GM04503 (cell line): ENCODE measurements at places on chromosomes 3 and 15.

GRCh38 chr15:85615930-85616329 is 178.8 kb downstream of the KLHL25 start:
- DNase-seq: no peak

DNA sequence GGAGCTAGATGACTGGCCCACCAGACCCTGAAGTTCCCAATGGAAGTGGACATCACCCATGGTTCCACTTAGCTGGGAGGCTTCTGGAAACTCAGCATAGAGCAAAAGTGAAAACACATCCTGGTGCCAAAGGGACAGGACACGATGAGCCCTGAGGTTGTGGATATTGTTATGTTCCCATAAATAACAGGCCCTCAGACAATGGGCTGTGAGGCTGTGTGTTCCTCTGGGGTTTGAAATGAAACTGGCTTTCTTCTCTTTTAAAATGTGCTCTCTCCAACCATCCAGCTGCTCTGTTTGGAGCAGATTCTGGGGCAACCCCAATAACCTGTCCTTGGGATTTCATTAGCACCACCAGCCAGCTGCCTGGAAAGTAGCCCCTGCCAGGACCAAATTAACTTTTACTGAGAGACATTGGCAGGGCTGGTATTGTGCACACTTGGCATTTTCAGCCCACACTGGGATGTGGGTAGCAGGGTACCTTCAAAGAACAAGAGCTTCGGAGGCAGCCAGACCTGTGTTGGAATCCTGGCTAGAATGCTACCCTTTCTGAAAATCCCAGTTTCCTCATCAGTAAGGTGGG is 97.5 kb downstream of the DNAJB8 start:
- DNase-seq: no peak

DNA sequence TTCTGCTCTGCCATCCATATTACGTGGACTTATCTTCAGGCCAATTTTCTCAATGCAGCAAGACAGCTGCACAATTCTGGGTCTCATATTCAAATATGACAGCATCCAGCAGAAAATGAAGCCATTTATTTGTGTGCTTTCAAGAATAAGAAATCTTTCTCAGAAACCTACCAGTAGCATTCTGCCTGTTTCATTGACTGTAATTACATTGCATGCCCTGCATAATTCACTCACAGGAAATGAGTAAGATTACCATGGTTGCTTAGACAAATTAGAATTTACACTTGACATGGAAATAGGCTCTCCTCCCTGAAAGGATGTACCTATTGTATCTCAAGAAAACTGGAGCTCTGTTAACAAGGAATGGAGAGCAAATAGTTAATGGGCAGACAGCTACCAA is 346.6 kb upstream of the DCBLD2 start:
- DNase-seq: peak; percentile 31

DNA sequence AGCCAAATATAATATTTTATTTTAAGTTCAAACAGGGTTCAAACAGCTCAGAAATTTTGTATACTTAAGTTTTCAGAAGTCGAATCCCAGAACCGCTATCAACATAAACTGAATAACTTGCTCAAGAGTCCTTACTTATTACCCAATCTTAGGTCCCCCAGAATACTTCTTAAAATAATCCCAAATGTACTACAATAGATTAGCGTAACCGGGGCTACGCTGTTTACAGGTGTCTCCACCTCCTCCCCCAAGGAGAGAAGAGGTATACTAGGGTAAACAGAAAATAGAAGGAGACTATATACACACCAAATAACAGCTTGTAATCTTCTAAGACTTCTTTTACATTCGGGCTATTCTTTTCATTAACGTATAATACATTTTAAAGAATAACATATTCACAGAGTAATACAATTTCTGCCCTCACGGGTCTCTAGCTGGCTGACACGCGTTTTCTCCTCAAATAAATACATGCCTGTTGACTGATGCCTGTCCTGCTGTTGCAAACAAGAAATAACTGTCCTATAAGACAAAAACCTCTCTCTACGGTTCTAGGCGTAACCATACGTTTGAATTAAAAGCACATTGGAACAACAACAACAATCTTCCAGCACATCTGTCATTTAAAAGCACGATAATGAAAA is 1.3 kb downstream of the DENND4A start:
- no peak for DNase-seq

GRCh38 chr3:66304293-66304692 is 83.5 kb downstream of the SLC25A26 start:
- no peak for DNase-seq

GRCh38 chr3:197854596-197855343 is 63.7 kb downstream of the LRCH3 start:
- DNase-seq: peak; percentile 71

GRCh38 chr3:141360888-141361598 is 7.3 kb upstream of the ZBTB38 start:
- DNase-seq: peak; percentile 71
